ENCODE measurements at places on chromosomes 12 and 14. TPM values are rescaled to one million over a fixed set of nuclear protein-coding genes. Genes with fewer than 3 reads are reported as not detected.

DNA sequence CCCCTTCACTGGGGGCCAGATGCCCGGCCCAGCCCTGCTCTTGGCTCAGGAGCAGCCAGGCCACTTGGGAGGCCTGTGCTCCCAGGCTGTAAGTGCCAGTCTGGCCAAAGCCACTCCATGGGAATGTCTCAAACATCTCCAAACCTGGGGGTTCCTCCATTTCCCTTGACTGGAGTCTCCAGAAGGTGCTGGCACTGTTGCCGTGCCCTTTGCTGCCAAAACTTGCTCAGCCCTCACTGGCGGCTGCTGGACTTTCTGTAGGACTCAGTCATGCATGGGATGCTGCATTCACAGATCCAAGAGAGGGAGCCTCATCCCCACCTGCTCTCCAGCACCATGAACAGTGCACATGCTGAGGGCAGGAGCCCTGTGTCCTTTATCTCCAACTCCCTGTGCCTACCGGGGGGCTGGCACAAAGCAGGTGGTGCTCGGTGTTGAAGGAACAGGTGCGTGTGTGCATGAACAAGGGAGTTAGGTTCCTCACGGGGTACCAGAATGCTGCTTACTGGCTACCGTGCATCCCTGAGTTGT, 9.6 kb upstream of the OTUB2 start:
- H3K27ac ChIP-seq = no peak overlapping the region
- peaks cover 10% of the 10 kb centered on the region for H3K4me1 ChIP-seq
- DNase-seq = no peak
- H3K4me3 ChIP-seq = no peak overlapping the region

- no peaks in the 10 kb centered on the region for H3K36me3 ChIP-seq
- no peak overlapping the region for H3K4me3 ChIP-seq
- no peaks in the 10 kb centered on the region for H3K4me1 ChIP-seq
- no peak overlapping the region for H3K27ac ChIP-seq
Measured at GRCh38 chr14:20563971-20564370, 3.1 kb upstream of the RNASE9 start.

Gene ANO2
- not detected for polyA plus RNA-seq

Gene HSPB8
- polyA plus RNA-seq = not detected

Gene CLEC1B
- not detected for polyA plus RNA-seq

Data from naive thymus-derived CD4-positive, alpha-beta T cell (primary cell).